Left ventricle myocardium inferior (tissue), 1 donor: ENCODE measurements at places on chromosomes 13 and 19.

DNA sequence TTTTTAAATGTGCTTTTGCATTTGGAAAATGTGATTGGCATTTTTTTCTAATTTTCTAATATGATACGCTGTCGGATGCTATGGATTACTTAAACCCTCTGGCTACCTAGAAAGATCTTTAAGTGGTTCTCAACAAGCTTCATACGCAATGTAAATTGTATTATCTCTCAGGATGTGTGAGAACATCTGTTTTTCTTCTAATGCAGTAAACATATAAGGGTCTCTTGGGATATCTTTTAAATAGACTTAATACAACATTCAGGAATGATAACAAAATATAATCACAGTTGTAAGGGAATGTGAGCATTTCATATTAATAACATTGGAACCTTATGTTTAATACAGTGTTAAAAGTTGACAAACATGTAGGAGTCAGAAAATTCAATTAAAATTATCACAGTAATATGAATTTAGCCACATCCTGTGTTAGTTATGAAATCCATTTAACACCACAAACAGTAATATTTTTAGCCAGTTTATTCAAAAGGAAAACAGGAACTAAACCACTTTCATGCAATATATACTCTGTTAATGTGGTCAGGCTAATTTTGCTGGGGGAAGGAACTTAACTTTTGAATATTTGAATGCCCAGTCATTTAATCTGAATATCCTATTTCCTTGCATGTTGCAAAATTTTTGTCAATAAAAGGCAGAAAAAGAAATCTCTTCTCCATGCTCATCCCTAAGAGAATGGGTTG is 15.0 kb upstream of the ALOX5AP start:
- DNase-seq = no peak

GRCh38 chr19:21508198-21508597 is 2.8 kb downstream of the ZNF429 start:
- DNase-seq = no peak

GRCh38 chr19:39828654-39829032 is 5.3 kb downstream of the DYRK1B start:
- DNase-seq = no peak

DNA sequence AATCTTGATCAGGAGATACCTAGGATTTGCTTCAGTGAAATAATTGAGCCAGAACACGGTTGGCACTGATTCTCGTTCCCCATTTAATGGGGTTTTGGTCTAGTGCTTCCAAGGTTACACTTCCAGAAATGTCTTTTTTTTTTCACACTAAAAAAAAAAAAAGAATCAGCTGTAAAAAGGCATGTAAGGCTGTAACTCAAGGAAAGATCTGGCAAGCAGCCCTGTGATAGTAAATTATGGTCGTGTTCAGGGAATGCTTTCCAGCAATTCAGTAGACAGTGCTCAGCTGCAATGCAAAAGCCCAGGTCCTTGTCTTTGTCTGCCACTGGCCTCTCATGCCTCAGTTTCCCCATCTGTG is 27.2 kb upstream of the NDUFS7 start:
- no peak for DNase-seq

DNA sequence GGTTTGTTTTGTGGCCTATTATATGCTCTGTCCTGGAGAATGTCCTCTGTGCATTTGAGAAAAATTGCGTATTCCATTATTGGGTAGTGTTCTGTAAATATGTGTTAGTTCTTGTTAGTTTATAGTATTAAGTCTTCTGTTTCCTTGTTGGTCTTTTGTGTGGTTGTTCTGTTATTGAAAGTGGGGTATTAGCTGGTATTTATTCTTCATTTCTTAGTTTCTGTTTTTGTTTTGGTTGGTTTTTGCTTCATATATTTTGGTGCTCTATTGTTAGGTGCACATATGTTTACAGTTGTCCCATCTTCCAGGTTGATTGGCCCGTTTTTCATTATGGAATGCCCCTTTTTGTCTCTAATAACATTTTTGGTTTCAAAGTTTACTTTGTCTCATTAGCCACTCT is 77.3 kb downstream of the DNAJC15 start:
- no peak for DNase-seq

- no peak for DNase-seq
Observed at GRCh38 chr13:110254151-110254679, 52.7 kb downstream of the COL4A1 start.

- no peak for DNase-seq
Observed at GRCh38 chr13:73967397-73968165, 166.6 kb downstream of the KLF12 start.

DNA sequence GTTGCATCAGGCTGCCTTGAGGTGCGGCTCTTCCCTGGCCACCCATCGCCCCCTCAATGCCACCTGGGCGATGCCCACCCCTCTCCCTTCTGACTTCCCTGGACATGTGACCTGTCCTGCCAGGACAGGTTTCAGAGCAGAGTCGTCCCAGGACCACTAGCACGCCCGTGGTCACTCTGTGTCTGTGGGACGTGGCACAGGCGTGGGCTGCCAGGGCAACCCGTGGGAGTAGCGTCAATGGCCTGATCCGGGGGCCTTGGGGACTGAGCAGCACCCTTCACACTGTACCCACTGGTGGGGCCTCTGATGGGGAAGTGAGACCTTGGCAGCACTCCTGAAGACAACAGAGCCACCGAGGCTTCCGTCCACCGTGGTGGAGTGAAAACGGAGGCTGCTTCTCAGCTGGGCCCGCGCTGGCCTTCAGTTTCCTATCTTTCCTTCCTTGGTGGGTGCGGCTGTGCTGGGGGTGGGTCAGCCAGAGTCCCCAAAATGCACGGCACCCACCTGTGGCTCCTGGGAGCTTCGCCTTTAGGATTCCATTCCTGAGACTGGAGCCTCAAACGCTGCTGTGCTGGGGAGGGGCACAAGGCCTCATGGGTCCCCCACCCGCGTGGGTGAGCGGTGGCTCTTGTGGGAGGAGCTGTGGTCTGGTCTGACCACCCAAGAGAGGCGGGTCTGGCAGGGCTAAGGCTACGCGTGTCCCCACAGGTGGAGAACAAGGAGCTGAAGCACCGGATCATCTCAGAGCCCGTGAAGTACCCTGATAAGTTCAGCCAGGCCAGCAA is 26.7 kb upstream of the TMEM255B start:
- no peak for DNase-seq

DNA sequence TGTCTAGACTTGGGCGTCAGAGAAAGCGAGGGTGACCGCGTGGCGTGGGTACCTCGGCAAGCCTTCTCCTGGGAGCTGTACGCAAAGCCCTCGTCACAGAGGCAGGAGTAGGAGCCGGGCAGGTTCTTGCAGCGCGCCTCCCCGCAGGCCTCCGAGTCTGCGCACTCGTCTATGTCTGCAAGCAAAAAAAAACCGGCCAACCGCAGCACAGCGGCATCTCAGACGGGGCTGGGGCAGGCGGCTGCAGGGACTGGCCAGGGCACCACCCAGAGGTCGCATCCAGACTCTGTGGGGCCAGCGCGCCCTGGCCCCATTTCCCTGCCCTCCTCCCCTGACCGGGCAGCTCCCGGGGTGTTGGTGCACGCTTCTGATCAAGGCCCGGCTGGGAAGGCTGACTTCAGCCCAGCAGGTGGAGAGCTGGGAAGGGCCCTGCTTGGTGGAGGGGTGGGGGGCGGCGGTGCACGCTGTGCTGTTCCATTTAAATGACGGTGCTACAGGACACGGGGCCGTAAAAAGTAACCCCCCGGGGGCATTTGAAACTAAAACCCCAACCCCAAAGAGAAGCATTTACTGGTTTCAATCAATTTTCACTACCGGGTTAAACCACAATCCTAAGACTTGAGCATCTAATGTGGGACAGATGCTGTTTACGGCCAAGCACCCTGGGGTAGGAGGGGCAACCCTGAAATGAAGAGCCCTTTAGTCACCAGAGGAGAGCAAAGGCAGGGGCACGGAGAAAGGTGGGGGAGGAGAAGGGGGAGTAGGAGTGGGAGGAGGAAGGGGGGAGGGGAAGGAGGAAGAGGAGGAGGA is 28.2 kb downstream of the GAS6 start:
- DNase-seq = peak; percentile 14

DNA sequence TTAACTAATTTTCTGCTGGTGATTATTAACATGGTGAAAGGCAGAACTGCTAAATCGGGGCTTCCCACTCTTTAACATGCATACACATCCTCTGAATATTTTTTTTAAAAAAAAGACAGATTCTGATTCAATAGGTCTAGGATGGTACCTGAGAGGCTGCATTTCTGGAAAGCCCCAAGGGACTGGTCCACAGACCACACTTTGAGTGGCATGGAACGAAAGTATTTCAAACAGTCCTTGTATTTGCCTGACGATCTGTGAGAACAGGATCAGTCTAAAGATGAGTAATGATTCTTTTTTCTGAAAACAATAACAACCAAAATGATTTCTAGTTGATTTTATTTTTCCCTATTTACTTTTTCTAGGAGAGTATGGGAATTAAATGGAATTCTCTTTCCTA is 16.7 kb upstream of the SPART start:
- no peak for DNase-seq

GRCh38 chr19:49816590-49816989 is 1.5 kb upstream of the MED25 start:
- no peak for DNase-seq

- no peak for DNase-seq
Observed at GRCh38 chr19:47143322-47144073, 12.9 kb downstream of the SAE1 start.

DNA sequence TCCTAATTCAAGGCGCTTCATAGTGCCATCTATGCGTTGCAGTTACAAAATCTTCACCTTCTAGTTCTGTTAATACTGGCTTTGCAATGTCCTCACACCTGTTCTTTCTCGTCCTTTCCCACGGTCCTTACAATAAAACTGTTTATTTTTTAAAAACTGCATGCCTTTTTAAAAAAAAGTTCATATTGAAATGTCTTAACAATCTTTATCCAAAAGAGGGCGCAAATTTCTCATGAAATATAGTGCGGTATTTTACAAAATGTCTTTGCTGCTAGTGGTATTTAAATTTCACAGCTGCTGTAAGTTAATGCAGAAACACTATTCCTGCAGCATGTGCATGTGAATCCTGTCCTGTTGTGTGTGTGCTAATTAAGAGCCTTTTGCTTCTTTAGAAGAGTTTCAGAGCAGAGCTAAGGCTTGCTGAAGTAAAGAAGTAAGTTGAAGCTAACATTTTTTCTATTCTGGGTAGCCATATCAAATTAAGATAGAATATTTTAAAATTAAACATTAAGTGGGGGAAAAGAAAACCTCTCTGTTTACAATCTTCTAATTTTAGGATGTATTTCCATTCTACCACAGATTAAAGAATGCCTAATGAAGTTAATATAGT is 15.8 kb upstream of the CLDN10 start:
- DNase-seq = no peak

DNA sequence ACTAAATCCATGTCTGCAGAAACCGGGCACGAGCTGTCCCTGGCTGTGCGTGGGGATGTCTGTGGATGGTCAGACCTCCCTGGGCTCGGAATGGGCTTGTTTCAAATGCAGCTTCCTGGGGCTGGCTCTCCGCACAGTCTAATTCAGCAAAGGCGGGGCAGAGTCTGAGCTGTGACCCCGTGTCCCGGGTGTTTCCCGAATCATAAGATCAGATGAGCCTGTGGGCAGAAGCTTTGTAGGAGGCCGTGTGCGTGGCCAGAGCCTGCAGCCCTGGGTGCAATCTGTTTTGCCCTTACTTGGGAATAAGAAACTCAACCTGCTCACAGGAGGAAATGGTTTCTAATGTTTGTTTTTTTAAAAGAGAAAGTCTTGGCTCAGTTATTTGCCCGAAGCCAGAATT is 13.9 kb upstream of the GNA11 start:
- DNase-seq = no peak

GRCh38 chr13:92137520-92137919 is 739.1 kb downstream of the GPC5 start:
- DNase-seq = no peak

GRCh38 chr13:42497798-42498197 is 76.2 kb upstream of the TNFSF11 start:
- DNase-seq = no peak

DNA sequence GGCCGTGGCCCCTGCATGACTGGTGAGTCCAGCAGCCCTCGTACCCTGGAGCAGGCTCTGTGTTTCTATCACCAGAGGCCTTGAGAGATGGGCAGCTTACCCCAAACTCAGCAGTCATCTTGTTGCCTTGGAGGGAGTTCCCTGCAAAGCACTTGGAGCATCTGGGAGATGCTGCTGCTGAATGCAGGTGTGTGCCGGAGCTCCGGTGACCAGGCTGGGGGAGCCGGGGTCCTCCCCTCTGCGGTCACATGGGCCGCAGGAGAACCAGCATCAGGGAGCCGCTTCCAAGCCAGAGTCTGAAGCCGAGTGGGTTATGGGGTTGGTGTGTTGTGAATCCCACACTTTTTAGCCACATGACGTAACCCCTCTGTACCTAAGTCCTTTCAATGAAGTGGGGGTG is 82.8 kb downstream of the TEX29 start:
- DNase-seq = no peak

GRCh38 chr13:66700117-66700601 is 530.0 kb downstream of the PCDH9 start:
- DNase-seq = no peak

- no peak for DNase-seq
Observed at GRCh38 chr13:33185853-33186252, 99.7 kb downstream of the STARD13 start.
